ENCODE measurements at places on chromosomes 5 and 9.

GRCh38 chr9:28832168-28832770 is 1259.0 kb upstream of the C9orf72 start:
- DNase-seq = no peak

GRCh38 chr5:137605411-137605810 is 106.3 kb upstream of the SPOCK1 start:
- no peak for DNase-seq

DNA sequence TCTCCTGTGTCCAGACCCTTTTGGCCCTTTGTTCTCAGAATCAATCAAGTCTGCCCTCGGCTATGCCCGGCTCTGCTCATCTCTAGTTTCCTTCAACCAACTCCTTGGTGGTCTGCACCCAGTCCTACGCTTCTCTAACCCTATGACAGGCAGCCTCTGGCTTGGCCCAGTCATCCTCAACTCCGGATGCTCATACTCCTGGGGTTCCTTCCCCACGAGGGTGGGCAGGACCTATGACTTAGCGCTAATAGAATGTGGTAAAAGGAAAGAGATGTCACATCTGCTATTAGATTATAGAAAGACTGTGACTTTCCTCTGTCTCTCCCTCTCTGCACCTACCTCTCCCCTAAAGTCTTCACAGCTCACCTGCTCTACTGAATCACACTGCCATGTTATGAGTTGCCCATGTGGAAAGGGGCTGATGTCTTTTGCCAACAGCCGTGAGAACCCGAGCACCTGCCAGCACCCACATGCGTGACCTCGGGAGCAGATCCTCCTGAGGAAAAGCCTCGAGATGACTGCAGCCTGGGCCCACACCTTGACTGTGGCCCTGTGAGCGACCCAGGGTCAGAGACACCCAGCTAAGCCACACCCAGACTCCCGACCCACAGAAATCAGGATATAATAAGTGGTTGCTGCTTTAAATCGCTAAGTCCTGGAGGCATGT is 334.9 kb downstream of the GADD45G start:
- DNase-seq = no peak

DNA sequence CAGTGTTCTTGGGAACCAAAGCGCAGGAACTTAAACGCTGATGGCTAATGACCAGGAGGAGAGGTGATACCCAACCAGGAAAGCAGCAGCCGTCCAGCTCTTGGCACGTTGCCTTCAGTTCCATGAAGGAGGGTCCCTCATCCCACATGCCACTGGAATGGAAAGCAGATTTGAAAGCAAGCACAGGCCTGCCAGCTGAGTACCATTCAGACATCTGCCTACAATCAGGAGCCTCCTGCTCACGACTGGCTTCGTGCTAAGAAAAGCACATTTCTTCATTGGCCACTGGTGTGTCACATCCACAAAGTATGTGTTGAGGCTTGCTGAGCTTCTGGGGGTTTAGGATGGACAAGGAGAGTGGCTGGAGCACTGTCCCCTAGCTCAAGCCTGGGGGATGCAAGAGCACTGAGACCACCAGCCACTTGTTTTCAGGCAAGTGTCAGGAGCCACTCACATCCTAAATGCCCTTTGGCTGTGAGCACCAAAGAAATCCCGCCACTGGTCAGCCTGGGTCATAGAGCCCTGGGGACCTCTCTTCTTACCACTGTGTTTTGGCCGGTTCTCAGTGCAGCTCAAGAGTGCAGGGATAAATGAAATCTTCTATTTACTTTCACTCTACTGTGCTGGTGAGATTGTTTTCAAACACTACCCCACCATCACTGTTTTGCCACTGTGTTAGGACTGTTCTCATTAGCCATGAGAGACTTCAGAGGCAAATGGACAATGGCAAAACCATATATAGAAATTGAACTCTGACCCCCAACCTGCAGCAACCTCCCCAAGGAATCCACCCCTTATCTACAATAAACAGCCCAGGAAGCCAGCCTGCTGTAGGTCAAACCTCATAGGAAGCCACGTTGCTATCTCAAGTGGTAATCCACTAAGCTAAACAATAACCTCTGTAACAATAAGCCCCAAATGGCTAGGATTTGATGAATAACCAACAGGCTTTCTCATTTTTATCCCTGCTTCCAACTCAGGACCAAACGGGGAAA is 58.3 kb downstream of the MTX3 start:
- no peak for DNase-seq

DNA sequence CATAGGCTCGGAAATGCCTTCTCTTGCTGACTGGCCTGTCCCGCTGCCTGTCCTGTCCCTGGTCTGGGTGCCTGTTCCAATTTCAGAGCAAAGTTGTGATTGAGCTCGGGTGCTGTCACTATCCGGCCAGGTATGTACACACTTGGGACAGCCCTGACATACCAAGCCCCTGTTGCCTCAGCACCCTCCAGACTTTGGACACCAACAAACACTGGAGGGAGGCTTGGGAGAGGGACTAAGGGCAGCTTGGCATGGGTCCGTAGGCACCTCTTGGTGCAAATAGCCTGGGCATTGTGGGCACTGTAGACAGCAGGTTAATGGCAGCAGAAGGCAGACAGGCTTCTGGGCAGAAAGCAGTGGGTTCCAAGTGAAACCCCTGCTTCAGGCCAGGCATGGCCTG is 86.3 kb upstream of the SEMA6A start:
- no peak for DNase-seq

DNA sequence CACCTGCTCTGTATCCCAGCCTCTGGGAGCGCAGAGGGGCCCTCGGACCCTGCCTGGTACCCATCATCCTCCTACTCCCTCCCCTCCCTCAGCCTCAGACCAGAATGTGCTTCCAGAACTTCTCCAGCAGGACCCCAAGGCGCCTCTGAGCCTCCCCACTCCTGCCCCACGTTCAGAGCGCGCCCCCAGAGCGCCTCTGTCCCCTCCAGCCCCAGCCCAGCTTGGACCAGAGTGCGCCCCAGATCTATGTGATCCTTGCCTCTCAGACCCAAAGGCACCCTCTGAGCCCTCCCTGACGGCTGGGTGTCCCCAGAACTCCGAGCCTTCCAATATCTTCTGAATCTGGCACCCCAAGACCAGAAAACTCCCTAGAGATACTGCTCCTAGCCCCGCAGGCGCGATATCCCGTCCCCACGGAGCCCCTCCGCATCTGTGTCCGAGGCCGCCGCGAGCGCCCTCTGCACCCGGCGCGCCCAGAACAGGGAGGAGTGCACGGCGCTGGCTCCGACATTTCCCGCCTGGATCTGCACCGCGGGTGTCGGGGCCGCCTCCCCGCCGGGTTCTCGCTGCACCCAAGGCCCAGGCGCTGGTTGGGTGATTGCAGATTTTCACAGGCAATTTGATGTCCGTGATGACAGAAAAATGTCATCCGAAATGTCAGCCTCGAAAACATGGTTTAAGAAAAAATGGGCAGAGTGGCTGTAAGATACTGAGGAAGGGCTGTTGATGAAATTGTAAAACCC is 522 bp downstream of the BHMT start:
- no peak for DNase-seq

DNA sequence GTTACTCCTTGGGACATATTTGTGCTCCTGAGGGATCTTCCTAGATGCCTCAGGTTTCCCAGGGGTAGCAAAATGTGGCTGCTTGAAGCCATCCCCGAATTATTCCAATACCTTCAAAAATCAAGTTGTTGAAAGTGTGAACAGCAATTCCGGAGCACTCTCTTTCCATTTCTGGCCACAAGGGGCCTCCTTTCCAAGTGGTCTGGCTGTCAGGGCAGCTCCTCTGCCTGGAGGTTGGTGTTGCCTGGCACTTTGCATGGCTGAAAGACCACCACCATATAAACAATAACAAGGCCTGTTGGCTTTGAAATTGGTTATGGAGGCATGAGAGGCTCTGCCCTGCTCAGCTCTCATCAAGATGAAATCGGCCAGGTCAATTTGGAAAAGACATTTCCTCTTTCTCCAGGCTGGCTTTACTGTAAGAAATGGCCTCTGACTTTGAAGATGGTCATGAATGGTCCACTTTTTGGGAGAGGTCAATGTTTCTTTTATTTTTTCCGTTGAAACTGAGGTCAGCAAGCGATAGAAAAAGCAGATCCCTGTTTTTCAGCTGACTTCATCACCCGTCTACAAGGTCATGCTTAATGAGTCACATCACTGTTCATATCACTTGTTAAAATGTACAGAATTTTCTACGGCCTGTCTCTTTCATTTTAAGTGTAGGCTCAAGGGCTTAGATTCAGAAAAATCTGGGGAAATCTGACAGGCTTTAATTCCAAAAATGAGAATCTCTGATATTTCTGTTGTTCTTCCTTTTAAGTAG is 481.1 kb upstream of the ZNF608 start:
- no peak for DNase-seq

DNA sequence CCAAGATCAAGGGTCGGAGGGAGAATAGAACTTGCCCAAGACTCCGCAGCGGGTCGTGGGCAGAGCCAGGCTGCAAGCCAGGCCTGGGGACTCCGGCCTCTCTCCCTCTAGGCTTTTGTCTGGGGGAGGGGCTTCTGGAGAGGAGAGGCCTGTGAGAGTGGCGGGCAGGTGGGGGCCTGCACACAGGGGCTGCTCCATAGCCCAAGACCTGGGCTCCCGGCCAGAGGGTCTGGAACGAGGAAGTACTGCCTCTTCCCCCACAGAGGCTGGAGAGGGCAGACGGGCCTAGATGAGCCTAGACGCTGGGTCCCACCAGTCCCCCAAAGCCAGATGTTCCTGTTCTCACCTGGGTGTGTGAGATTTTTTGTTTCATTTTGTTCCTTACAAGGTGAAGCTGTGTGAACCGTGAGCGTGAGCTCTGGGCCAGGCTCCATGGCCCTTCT is 5.2 kb upstream of the ST6GALNAC6 start:
- DNase-seq = no peak

- no peak for DNase-seq
Observed at GRCh38 chr9:68867066-68867465, 146.8 kb downstream of the PRKACG start.

GRCh38 chr9:15176836-15177235 is 130.2 kb downstream of the TTC39B start:
- no peak for DNase-seq

DNA sequence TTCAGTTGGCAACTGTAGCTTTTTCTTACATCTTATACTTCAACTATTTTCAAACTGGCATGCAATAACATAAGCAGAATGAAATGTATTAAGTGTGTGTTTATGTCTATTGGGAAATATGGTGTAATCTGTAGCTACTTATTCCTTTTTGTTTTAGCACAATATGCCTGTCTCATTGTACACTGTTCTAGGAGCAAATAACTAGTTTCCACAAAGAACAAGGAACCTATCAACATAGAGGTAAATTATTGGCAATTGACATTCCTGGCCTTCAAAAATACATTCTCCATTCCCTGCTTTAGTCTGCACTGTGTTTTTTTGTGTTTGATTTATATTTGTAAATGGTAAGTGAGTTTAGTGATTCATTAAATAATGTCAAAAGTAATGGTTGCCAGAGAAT is 75.7 kb downstream of the FBXL7 start:
- no peak for DNase-seq

- DNase-seq = no peak
Observed at GRCh38 chr9:126454795-126455194, 128.2 kb downstream of the MVB12B start.

DNA sequence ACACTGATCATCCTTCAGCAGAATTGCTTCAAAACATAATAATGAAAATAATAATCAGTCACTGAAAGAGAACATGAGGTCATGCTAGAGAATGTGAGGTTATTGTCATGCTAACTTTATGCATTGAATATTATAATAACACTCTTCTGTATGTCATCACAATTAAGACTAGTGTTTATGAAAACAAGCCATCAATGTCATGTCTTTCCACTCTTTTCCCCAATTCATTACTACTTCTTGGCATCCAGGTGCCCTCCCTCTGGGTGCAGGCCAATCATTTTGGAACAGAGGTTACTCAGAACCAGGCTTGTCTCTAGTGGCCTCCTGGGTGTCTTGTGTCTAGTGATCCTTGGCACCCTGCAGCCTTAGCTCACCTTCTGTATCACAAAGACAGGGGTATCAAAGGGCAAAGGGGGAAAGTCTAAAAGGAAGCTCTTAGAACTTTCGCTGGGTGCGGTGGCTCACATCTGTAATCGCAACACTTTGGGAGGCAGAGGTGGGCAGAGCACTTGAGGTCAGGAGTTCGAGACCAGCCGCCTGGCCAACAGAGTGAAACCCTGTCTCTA is 217.6 kb upstream of the PIK3R1 start:
- no peak for DNase-seq

GRCh38 chr5:180908998-180909731 is 10.2 kb downstream of the BTNL8 start:
- DNase-seq = no peak

- DNase-seq = no peak
Observed at GRCh38 chr9:134323741-134324358, 2.4 kb upstream of the RXRA start.

DNA sequence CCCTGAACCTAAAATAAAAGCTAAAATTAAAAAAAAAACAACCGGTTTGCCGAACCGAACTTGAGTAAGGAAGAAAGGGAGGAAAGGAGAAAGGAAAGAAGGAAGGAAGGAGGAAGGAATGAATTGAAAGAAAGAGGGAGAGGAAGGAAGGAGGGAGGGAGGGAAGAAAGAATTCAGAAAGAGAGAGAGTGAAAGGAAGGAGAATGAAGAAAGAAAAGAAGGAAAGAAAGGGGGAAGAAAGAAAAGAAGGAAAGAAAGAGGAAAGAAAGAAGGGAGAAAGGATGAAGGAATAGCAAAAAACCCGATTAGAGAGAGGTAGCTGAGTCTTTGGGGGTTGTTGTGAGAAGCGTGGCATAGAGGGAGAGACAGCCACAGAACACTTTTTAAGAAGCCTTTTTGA is 121.4 kb downstream of the FGF18 start:
- no peak for DNase-seq

DNA sequence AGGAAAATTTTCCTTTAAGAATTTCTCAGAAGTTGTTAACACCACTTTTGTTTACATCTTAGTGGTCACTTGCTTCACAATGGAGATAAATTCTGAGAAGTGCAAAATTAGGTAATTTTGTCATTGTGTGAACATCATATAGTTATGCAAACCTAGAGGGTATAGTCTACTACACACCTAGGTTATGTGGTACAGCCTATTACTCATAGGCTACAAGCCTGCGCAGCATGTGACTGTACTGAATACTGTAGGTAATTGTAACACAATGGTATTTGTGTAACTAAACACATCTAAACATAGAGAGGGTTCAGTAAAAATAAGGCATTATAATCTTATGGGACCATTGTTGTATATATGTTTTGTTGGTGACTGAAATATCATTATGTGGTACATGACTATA is 388.7 kb upstream of the POU5F2 start:
- no peak for DNase-seq

GRCh38 chr5:120518581-120518980 is 54.5 kb downstream of the PRR16 start:
- no peak for DNase-seq

DNA sequence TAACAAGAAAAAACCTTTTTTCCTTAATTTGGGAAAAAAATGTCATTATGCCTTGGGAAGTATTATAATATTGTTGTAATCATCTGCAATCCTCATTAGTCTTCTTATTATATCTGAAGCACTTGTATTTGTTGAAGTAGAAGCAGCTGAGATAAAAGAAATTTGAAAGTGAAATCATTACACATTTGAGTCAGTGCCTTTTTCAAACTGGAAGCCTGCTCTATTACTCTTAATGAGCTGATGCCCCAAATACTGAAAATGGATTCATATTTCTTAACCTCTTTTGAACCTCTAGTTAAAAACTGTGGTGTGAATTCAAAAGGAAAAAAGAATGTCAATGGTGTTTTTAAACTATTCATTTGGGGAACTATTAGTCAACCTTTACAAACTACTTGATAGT is 1027.7 kb downstream of the NR2F1-AS1 start:
- no peak for DNase-seq
